ENCODE measurements at places on chromosomes 11 and 22.

GRCh38 chr11:120432056-120433018 is 79.2 kb upstream of the GRIK4 start:
- DNase-seq: peak; percentile 12

DNA sequence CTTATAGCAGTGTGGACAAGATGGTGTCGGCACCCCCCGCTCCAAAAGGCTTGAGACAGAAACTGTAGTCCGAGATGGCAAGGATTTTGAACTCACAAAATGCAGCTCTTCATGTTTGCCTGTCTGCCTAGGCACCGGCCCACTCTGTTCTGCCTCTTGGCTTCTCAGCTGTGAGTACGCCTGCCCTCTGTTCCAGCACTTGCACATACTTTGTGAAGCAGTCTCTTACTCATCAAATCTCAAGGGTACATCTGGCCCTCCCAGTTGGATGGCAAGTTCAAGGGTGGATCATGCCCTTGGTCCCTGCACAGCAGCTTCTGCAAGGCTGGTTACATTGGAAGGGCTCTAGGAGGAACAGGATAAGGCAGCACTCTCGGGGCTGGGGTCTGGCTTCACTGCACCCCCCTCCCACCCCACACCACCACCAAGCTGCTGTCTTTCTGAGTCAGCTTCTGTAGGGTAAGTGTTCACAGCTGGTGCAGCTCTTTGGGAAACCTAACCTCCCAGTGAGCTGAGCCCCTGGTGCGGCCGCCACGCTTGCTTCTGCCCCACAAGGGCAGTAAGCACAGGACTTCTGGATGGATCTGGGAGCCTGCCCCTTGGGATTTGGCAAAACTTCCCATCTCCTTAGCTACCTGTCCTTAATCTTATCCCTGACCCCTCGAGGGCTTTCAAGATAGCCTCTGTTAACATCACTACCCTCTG is 37.2 kb downstream of the FAM83F start:
- no peak for DNase-seq

DNA sequence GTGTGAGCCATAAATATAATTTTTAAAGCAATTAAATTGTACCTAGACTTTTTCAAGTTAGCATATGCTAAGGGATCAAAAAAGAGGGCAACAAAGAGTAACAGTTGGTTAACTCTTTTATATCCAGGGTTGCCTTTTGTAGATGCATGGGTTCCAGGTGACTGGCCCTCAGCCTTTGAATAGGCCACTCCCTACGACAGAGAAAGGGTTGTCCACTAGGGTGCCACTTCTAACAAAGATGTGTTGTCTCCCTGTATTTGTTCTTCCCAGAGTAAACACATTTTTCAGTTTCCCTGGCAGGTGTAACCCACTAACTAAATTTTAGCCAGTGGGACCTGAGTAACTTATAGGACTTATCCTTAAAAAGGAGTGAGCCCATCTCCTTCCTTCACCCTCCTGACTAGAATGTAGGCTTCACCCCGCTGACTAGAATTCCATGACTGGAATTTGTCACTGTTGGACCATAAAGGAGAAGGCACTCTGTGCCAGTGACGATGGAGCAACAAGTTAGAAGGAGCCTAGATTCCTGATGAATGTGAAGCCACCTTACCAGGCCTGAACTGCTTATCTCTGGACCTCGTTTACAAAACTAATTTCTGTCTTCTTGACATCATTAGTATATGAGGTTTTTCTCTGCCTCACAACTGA is 16.6 kb downstream of the TUG1 start:
- no peak for DNase-seq

DNA sequence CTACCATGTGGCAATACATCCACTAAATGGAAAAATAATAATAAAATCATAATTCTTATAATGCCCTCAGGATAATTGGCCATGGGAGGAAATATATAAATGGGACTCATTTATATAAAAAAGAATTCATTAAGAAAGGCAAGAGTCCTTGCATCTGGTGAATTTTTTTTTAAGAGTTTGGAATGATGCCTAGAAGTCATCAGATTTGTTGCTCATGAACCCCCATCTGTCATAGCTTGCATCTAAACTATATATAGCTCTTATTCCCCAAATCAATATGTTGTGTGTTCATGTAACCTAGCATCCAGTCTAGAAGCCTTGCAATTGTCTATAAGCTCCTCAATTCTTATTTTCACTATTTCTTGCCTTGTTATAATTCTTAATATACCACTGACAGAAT is 75.9 kb downstream of the CADM1 start:
- no peak for DNase-seq

DNA sequence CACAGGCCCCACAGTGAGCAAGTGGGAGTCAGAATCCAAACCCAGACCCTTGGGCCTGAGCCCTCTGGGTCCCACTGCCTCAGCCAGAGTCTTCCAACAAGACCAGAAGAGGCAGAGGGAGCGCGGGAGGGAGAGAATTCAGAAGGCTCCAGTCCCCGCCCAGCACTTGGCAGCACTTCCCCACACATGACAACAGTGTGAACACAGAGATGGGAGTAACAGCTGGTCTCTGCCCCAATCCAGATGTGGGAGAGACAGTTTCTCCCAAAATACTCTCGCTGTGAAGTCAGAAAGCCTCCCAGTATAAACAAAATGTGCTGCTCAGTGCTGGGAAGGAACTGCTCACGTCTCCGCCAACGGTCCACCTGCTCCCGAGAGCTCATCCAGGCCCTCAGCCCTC is 219.9 kb downstream of the MN1 start:
- no peak for DNase-seq

DNA sequence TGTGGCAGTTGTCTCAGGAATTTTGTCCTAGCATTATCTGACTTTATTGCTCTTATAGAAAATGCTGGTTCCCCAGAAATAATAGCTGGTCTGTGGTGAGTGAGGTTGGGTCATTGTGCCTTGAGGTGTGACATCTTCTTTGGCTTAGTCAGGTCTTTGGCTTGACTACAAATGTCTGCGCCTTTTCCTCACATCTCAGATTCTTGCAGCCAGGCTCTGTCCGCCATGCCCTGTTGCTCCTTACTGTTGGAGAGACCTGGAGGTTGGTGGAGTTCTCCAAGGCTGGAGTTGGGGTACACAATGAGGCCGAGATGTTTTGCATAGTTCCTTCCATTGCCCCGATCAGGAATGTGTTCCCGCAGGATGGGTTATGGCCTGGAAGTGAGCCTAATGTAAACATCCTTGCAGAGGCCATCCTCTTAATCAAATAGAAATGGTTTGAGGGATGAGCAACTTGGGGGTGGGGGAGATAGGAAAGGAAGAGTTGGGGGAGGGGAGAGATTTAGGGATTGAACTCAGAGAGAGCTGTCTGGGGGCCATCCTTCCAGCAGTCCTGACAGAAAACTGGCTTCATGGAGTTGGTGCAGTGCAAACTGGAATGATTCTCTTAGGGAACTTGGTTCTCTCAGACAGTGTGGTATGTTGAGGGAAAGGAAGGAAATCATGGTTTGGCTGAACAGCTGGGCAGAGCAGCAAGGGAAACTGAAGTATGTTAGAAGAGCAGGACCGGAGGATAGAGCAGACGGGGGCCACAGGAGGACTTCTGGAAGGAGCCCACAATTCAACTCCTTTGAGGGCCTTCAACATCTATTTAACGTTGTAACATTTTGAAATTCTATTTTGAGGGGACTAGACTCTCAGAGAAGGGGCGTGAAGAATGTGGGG is 49.9 kb downstream of the ZBTB16 start:
- DNase-seq: no peak

- no peak for DNase-seq
Measured at GRCh38 chr22:38867471-38868285, 4.3 kb downstream of the CBX6 start.

DNA sequence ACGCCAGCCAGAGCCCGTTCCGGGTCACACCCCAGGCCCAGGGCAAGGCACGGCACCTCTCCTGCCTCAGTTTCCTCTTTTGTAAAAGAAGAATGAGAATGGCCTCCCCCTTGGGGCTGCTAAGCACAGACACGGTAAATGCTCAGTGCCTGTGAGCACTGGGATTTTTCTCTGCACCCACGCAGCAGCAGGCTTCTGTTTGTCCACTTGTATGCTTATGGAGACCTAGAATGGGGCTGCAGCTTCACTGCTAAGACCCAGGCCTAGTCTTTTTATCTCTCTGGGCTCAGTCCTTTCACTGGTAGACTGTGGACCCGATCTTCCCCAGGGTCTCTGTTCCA is 1327.9 kb downstream of the TBC1D22A start:
- DNase-seq: no peak

- no peak for DNase-seq
Measured at GRCh38 chr11:126978165-126978564, 22.4 kb downstream of the KIRREL3 start.

- DNase-seq: no peak
Measured at GRCh38 chr22:39454385-39454871, 2.4 kb upstream of the MGAT3 start.

DNA sequence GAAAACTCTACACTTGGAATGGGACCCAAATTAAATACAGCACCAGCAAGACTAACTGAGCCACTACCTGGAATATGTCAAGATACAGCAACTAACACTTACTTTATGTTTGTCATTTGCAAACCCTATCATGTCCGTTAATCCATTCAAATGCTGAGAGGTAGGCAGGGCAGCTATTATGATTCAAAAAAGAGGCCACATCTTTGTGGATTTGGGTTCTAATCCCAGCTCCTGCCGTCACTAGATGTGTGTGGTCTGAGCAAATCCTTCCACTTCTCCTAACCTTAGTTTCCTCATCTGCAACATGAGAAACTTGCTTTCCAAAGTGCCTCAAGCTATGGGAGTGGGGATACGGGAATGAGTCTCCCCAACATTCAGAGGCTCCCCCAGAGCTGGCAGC is 24.2 kb downstream of the FLI1 start:
- no peak for DNase-seq

GRCh38 chr11:19811380-19811779 is 98.7 kb downstream of the NAV2 start:
- DNase-seq: no peak

GRCh38 chr11:74427384-74427886 is 29.2 kb upstream of the PGM2L1 start:
- no peak for DNase-seq

- no peak for DNase-seq
Measured at GRCh38 chr22:45529971-45530575, 27.4 kb downstream of the FBLN1 start.

- no peak for DNase-seq
Measured at GRCh38 chr11:8477680-8478079, 116.3 kb downstream of the STK33 start.

DNA sequence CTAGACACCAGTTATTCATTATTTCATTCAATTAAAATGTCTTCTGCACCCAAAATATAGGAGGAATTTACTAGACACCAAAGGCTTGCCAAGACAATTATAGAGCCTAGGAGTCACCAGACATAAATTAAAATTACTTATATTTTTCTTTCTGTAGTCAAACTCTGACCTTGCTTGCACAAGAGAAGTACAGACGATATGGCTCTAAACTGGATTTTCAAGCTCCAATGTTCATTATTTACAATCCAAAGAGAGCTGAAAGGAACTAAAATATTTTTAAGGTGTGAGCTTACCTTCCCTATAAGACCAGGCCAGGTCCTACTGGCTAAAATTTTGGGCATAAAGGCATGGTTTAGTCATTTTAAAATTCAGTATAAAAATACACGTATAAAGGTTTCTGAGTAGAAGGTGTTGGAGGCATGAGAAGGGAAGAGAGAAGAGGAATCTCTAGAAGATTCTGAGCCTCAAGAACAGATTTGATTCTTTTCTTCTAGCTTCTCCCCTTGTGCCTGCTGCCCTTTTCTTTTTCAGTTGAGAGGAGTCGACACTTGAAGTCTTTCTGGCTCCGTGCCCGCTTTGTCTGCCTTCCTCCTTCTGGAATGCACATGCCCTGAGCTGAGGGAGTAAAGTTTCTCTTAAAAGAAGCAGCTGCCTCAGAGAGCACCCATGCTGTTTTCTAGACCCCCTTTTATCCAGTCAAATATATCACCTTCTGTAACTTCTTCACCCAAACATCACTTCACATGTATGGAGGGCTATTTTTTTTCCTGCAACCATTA is 13.5 kb downstream of the C11orf97 start:
- no peak for DNase-seq

DNA sequence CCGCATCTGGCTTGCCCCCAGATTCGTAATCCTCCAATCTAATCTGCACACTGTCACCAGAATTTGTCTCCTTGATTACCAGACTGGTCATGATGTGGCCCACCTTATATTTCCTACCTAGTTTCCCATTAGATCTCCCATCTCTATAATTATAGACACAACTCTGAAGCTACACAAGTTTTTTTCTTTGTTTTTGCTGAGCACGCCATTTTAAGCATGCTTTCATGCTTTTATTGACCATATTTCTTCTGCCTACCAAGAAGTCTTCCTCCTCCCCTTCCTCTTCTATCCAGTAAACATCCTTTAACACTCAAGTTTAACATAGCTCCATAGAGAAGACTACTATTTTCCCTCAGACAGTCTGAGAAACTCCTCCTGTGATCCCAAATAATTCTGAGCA is 24.3 kb upstream of the DEPDC7 start:
- DNase-seq: no peak

GRCh38 chr11:33542921-33543320 is 157.7 kb downstream of the C11orf91 start:
- DNase-seq: peak; percentile 59

GRCh38 chr11:72582206-72583176 is 91.7 kb downstream of the PDE2A start:
- no peak for DNase-seq

DNA sequence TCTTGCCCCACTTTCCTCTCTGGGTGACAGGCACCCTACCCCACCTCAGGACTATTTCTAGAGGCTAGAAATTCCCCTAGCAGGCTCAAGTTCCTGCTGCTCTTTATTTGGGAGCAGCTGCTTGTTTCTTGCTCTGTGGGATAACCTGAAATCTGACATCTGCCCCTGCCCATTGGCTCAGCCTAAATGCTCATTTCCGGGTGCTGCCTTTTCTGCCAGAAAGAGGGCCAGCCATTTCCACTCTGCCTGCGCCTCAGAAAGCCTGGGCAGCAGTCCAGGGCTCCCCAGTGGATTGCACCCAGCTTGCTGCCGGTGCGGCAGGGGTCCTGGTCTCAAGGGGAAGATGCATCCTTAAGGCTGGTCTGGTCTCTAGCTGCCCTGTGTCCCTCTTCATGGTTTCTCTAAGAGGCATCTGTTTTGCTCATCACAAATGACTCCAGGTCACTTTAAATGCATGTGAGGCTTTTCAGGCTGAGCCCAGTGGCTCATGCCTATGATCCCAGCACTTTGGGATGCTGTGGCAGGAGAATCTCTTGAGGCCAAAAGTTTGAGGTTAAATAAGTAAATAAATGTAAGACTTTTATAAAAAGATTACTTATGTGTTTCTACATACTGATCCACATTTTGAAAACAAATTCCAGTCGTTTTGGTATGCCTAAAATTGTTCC is 10.3 kb upstream of the PNPLA5 start:
- DNase-seq: no peak

Measured in activated CD4-positive, alpha-beta T cell treated with anti-CD3 and anti-CD28 coated beads for 48 hours (primary cell).